ENCODE measurements at places on chromosomes 16 and 17. TPM values are rescaled to one million over a fixed set of nuclear protein-coding genes. Genes with fewer than 3 reads are reported as not detected.

- no peak for DNase-seq
Observed at GRCh38 chr17:7176107-7176840, 2.9 kb downstream of the ASGR1 start.

DNA sequence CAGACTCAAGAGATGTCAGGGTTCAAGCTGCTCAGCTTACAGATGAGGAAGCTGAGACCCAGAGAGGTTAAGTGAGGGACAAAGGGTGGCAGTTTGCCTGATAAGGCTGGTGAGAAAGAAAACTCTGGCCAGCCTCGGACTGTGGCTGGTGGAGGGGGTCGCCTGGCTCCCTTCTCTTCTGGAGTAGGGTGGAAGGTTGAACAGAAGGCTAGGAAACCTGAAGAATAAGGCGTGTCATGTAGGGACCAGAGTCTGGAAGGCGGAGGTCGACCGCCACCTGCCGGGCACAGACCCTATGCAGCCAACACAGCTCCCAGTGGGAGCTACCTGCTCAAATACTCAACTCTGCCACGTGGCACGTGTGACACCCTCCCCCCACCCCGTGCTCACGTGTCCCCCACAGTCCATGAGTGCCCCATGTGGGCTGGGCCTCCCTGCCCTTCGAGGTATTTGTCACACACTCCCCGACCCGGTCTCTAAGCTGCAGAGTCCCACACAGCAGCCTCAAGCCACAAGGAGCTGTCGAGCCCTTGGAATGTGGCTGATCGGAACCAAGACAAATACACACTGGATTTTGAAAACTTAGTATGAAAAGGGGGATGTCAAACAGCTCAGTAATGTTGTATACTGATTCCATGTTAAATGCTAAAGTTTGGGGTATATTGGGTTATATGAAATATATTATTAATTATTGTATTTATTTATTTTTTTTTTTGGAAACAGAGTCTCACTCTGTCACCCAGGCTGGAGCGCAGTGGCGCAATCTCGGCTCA lies 11.8 kb downstream of the HID1 start:
- peak; percentile 66 for DNase-seq

DNA sequence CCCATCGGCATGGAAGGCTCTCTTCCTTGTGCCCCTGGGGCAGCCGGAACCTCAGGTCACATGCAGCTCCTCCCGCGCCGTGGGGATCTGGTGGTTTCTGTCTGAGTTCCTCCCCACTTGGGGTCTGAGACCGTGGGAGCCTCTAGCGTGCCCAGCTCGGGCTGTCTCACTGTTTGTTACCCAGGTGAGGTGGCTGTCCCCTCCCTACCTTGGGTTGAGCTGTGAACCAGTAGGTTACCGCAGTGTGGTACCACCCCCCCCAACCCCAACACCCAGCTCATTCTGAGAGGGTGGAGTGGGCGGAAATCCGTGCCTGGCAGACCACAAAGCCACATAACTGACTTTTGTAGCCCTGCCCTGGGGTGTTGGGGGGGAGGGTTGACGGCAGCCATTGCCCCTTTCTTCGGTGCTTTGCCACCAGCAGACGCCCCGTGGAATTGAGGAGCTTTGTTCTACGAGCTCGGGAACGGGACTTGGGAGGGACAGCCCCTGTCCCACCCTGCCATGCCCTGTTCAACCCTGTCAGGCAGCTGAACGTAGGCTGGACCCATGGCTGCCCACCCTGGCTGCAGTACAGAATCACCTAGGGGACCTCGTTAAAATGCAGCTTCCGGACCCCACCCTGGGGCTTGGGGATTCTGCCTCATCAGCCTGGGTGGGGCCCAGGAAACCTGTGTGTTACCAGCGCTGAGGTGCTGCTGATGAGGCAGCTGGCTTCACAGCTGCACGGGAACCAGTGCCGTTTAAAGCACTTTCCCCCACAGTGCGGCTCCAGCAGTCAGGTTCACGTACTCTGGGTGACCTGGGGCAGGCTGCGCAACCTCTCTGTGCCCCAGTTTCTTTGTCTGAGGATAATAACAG lies 18.5 kb downstream of the RAP1GAP2 start:
- peak; percentile 96 for DNase-seq

GRCh38 chr17:13222975-13223374 lies 205.1 kb upstream of the ELAC2 start:
- no peak for DNase-seq

DNA sequence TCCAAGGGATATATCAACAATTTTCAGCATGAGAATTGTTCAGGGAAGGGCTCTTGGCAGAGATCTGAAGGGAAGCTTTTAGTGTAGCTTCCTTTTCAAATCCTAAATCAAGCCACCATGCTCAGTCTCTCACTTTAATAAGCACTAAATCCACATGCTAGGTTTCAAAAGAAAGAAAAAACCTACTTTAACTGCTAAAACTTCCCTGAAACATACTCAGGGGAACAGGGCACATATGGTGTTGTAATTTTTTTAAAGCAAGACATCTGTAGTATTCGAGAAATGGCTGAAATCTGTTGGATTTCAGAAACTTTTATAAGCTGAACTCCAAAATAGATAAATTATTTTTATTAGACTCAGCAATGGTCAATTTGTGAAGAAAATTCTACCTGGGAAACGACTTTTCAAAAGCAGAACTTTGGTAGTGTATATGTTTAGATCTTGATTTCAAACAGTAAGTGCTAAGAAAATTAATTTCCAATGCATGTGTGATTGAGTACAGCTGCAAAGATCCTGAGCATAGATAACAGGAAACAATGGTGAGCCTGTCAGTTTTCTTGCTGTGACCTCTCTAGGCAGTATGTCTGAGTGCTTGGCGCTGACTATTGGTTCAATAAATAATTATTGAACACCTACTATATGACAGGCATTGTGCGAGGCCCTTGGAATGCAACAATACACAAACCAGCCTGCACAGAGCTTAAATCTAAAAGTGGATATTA lies 804.5 kb upstream of the SOX9 start:
- DNase-seq: no peak

DNA sequence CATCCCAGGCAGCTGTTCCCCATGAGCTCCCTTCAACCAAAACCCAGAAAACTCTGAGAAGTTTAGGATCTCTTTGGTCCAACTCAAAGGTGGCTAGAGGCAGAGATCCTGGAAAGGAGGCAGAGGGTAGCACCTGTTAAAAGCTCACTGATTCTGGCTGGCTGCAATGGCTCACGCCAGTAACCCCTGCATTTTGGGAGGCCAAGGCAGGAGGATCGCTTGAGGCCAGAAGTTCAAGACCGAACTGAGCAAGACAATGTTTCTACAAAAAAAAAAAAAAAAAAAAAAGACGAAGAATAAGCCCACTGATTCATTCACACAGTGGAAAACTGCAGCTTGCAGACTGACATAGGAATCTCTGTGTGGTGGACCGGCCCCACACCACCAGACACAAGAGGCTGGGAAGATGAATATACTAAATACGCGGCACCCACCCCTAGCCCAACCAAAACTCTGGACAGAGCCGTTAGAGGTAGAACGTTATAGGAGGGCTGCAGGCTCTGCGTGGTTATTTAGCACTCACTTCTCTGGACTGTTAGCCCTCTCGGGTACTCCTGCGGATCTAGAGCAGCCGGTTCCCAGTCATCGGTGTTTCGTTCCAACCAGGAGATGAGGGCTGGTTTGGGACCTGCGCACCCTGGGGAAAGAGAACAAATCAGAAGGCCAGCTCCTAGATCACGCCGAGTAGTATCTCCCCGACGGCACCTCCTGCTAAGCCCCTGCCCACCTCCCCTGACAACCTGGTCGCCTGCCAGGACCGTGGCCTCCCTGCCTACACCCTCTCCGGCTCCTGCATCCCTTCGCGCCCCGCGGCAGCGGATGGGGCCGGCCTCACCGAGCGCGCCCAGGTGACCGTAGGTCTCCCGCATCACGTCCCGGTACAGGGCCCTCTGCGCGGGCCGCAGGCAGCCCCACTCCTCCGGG lies 925 bp downstream of the ZNF689 start:
- peak; percentile 53 for DNase-seq

DNA sequence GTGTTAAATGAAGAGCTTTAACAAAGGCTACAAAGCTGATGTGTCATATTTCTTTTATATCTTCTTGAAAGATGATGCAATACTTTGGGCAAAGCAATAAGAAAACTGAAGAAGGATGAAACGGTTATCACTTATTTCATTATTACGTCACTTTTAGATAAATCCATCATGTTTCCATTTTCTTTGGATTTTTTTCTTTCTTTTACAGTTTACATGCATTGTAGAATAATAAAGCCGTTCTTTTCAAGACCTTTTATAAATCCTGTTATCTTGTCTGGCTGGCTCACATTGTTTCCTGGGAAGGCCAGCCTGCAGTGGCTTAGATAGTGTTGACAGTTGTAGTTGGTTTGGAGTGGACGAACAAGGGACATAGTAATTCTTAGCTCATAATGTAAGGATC lies 28.9 kb downstream of the TANC2 start:
- DNase-seq: no peak

DNA sequence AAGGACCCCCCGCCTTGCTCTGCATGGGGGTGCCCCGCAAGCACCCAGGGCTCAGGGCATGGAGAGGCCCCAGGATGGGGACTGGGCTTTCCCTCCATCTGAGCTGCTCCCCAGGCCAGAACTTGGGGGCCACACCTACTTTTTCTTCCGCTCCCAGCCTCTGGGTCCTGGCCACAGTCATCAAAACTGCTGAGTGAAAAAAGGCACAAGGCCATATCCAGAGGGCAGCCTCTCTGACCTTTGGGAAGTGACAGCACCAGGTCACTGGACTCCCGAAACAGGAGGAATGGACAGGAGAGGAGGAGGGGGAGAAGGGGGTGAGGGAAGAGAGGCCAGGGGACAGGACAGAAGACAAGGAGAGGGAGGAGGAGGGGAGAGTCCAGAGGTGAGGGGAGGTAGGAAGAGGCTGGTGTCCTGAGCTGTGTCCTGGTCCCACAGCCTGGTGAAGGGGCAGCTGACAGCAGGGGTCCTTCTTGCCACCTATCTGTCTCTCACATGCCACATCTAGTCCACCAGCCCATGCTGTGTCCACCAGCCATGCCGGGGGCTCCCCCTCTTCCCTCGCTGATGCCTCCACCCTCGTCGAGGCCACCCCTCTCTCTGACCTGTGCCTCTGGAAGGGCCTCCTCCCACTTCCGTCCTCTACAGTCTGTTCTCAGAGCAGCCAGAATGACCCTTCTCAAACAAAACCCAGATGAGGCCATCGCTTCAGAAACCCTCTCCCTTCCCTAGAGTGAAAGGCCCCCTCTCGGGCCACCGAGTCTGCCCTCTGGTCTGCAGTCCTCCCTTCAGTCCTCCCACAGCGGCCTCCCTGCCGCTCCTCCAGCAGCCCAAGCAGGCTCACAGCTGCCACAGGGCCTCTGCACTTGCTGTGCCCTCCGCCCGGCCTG lies 73.9 kb upstream of the TOB1 start:
- no peak for DNase-seq

The FBXO39 gene
- total RNA-seq: 1.5 TPM

DNA sequence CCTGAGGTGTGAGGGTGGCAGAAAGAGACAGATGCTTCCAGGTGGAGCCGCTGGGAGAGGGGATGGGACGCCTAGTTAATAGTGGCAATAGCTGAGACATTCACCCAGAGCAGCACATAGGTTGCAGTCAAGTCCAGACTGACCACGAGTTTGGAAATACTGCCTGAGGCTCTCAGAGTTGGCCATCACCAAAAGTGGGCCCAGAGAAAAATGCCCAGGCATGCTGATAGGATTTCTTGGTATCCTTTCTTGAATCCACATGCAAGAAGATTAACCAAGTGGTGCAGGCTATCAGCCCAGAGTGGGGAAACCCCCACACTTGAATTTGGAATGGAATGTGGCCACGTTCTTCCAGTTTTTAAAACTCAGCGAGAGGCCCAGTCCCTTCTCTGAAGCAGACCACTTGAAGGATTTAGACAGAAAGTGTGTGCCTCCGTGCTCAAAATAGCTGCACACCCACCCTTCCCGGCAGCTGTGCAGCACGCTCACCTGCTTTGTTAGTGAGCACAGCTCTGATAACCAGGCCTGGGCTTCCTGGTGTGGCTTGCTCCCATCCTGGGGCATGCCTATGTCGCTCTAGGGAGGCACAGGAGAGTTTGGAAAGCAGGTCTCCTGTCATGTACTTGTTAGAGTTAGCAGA lies 35.7 kb downstream of the PLD6 start:
- no peak for DNase-seq

The DNAH2 gene
- not detected for total RNA-seq

The C17orf100 gene
- 0.92 TPM for total RNA-seq

DNA sequence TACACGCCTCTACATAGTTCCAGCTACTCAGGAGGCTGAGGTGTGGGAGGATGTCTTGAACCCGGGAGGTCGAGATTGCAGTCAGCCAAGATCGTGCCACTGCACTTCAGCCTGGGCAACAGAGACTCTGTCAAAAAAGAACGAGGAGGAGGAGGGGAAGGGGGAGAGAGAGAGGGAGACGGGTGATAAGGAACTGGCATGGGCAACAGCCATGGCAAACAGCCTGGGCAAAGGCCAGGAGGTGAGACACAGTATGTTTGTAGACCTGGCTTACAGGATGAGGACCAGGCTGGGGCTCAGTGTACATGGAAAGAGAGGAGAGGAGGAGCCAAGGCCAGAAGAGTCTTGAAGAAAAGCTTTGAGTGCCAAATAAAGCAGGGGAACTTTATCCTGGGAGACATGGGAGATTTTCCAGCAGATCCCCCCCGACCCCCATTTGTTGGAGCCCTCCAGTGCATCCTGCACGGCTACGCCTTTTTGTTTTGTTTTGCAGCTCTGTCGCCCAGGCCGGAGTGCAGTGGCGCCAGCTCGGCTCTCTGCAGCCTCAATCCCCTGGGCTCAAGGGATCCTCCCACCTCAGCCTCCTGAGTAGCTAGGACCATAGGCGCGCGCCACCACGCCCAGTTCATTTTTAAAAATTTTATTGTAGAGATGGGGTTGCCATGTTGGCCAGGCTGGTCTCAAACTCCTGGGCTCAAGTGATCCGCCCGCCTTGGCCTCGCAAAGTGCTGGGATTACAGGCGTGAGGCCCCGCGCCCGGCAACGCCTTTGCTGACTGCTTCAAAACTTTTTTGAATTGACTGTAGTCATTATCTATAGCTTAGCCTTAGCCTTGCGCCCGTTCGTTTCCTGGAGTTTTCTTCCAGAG lies 1.3 kb upstream of the ALKBH5 start:
- peak; percentile 31 for DNase-seq

GRCh38 chr17:77164483-77165091 lies 23.8 kb downstream of the SEC14L1 start:
- DNase-seq: no peak

The BRIP1 gene
- total RNA-seq: 24.3 TPM

The UBN1 gene
- 42.1 TPM for total RNA-seq

DNA sequence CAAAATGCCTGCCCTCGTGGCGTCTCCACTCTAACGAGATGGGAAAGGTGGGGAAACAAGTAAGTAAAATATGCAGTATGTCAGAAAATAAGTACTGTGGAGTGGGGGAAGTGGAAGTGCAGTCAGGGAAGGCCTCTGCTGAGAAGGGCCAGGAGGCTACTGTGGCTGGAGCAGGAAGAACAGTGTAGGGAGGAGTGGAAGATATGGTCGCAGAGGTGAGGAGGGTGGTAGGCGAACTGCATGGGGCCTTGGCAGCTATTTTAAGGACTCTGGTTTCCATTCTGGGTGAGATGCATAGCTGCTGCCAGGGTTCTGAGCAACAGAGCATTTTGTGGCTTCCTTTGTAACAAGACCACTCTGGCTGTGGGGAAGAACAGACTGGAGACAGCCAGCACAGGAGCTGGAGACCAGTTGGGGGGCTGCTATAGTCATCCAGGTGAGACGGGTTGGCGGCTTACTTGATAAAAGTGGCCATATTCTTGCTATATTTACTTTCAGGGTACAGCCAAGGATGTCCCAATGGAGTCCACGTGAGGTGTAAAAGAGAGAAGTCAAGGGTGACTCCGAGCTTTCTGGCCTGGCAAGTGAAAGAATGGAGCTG lies 42.6 kb downstream of the CYTH1 start:
- DNase-seq: no peak
